Fibroblast of skin of left biceps (primary cell): ENCODE measurements at places on chromosomes 2 and 18.

GRCh38 chr18:23283916-23284430, 148.7 kb downstream of the CABLES1 start:
- no peak for DNase-seq

DNA sequence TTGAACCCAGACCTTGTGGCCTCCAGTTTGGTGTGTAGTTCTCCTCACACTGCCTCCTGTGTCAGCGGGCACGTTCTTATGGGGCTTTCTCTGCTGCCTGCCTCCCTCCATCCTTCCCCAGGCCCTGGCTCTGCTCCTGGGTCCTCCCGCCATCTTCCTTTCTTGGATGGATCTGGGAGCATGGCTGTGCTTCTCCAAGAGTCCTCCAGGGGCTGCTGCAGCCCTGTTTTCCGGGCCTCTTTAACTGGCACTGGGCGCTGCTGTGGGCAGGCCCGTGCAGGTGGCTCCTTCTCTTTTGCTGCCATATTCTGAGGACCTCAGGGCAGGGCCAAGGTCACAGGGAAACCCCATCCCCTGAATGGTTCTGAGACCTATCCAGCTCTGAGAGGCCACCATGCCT, 17.8 kb downstream of the THNSL2 start:
- no peak for DNase-seq

DNA sequence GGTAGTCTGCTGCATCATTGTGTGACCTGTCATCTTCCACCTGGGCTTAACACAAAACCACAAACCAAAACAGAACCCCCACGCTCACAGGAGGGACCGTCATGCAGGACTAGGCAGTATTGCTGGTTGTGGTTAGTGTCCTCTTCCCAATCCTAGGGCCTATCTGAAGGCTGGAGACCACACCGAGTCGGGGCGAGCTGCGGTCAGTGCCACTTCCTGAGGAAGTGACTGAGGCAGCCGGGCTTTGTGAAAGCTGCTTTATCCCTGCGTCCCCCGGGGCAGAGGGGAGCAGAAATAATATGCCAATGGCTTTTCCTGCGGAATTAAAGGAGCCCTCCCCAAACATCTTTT, 22.9 kb downstream of the ZNF532 start:
- no peak for DNase-seq

DNA sequence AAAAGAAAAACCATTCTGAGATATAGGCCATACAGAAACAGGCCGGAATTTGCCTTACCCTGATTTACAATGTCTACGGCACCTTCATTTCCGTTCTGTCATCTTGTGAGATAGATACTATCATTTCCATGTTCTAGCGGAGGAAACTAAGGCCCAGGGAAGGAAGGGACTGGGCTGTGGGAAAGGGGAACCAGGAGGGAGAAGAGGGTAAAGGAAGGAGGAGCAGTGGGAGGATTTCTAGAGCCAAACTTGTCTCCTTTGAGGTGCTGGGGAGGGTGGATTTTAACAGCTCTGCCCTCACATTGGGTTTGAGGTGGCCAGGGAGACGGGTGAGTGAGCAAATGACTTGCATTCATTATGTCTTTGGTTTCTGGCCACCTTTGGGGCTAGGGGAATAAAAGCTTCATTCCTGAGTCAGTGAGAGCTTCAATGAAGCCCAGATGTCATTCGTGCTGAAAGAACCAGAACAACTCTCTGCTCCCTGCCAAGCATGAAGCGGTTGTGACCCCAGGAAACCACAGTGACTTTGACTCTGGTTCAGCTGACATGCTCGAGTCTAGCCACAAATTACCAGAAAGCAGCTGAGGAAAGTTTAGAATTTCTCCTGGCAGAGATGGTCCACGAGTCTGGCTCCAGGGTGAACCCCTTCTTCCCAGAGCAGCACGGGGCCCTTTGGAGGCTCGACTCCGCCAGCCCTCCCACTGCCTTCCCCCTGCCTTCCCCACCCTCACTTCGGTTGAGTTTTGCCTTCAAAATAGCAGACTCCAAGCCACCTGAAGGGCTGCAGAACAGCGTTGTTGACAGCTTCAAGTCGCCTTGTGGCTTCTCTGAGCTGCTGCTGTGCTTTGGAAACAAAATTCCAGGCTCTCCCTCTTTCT, 3.8 kb downstream of the ACTG2 start:
- DNase-seq, result peak; percentile 85

GRCh38 chr18:28112056-28112470, 64.9 kb downstream of the CDH2 start:
- DNase-seq, result peak; percentile 58

DNA sequence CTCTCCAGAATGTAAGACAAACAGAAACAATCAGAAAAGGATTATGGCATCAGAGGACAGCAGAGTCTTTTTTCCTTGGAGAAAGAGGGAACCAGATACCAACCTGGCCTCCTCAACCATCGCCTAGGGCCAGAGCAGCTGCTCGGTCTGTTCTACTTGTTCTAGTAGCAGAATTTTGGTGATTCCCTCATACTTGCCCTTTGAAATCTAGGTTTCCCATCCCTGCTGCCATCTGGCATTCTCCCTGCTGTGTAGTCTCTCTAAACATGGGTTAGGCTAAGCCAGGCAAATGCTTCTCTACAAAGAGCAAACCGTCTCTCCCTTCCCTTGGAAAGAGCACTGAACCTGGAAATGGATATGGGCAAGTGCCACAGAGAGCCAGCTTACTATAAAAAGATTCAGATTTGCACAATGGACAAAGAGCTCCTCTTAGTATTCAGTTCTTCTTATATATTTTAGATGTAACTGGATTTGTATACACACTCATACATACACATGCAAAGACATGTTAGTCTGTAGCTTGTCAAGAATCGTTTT, 208.6 kb upstream of the ST6GAL2 start:
- no peak for DNase-seq

DNA sequence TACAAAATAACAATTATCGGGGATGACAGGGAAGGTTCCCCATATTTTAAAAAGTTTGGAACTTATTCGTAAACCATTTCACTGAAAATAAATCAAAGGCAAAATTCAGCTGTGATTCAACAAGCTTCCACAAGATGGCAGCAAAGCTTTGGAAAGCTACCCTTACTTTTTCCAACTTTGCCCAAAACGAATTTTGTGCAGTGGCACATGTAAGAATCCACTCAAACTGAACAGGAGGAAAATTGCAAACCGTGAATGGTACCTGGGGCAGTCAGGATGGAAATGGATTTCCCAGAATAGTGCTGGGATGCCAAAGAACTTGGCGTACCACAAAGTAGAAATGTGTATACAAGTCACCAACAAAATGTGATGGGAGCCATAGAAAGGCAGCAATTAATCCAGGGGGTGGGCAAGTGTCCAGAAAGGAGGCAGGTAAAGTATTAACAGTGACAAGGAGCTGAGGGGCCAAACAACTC, 10.7 kb downstream of the RPL31 start:
- no peak for DNase-seq

GRCh38 chr2:174697255-174697654, 67.0 kb downstream of the CHRNA1 start:
- DNase-seq, result no peak

DNA sequence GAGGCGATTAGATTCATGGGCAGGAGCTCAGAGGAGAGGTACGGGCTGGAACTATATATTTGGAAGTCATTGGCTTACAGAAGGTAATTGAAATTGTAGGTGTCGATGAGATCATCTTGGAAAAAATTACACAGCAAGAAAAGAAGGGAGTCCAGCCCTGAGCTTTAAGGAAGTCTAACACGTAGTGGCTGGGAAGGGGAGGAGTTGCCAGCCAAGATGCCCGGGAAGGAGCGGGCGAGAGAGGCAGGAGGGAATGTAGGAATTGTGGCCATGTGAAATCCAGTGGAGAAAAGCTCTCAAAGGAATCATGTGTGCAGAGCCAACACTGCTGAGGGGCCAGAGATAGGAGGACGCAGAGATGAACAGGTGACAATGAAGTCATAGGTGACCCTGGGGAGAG, 25.6 kb upstream of the SCYGR1 start:
- DNase-seq, result no peak

DNA sequence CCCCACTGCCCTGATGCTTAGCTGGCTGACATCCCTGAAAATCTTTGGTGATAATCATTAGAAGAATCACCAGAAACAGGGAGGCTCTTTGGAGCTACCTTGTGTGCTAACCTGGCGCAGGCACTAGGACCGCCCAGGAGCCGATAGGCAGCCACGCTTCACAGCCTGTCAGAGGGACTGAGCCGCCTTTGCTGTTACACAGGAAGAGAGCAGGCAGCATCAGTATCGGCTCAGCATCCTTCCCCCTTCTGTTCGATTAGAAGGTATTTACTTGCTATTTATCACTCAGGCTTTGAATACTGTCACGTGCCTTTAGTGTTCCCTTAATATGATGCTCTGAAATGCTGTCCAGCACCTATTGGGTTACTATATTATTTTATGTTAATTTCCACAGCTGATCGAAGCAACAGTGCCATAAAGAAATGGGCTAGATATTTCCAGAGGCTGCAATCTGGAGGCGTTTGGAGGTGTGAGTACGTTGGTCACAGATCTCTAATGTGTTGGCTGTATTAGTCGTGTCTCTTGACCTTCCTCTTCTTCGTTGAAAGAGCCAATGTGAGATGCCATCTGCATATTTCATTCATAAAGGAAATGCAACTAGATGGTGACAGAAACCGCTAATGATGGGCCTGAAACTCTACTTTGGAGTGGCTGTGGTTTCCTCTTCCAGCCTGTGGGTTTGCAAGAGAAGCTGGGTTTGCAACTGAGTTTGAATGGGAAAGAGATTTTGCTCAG, 110.4 kb upstream of the RAB27B start:
- no peak for DNase-seq

GRCh38 chr2:85173909-85174308, 40.7 kb downstream of the TCF7L1 start:
- no peak for DNase-seq

GRCh38 chr18:25538175-25538922, 186.4 kb upstream of the ZNF521 start:
- no peak for DNase-seq

DNA sequence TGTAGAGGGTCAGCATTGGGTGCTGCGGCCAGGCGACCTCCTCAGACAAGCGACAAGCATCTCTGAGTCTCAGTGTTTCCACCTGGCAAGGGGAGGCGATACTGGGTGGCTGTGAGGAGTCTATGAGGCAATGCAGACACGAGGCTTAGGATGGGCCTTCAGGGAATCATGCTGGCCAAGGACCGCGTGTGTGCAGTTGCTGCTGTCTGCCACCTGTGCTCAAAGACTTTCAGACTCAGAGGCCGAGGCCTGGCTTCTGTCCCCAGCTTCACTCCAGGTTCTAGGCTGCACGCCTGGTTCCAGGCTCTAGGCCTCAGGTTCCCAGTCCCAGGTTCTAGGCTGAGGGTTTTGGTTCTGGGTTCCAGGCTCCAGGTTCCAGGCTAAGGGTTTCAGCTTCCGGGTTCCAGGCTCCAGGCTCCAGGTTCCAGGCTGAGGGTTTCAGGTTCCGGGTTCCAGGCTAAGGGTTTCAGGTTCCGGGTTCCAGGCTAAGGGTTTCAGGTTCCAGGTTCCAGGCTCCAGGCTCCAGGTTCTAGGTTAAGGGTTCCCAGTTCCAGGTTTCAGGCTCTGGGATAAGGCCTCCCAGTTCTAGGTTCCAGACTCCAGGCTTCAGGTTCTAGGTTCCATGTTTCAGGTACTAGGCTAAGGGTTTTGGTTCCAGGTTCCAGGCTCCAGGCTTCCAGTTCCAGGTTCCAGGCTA, 14.8 kb downstream of the LRRFIP1 start:
- DNase-seq, result no peak

GRCh38 chr2:241315879-241316631, at the start of gene SEPTIN2:
Gene SEPTIN2, plus strand, starts transcription at chr2:241315925. Its CDS starts 8,308 bp downstream, at chr2:241324233.
- no peak for DNase-seq

- no peak for DNase-seq
Observed at GRCh38 chr2:2027271-2027670, 283.0 kb upstream of the PXDN start.

DNA sequence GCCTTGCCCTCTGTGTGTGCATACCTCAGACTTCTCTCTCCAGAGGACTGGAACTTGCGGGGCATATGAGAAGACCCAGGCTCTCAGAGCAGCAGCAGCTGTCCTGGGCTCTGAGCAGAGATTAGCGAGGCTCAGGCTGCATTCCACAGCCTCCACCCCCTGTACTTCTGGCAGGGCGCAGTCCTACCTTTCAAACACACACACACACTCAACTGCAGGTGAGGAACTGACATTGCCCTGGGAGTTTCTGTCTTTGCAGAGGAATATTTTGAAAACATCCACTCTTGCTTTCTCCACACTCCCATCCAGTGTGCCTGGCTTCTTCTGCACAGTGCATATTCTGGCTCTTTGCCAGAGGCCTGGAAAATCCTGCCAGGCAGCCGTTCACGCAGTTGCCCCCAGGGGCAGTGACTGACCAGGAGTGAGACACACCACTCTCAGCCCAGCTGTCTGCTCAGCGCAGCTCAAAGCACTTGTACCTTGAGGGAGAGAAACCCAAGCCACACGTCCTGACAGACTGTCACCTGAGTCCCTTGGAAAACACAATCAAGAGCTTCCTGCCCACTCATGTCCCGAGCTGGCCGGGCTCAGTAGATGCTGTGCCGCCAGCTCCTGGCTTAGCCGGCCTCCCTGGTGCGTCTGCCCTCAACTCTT, 460.8 kb downstream of the RNF144A start:
- no peak for DNase-seq

DNA sequence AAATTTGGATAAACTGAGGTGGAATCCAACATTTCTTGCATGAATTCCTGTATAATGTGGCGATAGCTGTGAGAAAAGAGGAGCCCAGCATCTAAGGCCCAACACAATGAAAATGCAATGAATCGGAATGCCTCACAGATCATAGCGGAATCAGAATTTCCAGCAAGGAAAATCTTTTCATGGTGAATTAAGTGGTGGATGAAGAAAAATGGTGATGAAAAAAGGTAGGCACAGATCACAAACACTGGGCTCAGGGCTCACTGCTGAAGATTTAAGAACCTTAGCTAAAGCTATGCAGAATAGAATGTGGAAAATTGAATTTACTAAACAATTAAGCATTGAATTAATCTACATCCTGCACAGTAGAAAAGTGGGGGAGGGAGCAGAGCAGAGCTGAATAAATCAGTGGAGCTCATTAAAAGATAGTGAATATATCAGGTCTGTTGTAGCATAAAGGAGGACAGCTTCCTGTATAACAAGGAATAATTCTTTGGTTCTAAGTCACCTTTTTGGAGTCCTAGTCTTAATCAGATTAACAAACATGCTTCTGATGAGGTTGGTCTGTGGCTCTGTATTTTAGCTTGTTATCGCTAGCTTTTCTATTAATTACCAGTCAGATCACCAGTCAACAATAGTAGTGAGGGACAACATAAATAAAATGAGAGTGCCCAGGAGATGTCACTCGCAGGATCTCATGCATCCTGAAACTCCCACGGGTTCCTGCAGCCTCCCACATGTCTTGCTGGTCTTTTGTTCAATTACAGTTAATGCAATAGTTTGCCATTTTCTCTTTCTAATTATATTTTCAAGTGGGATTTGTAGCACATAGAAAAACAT, 27.0 kb downstream of the MEIS1 start:
- no peak for DNase-seq

DNA sequence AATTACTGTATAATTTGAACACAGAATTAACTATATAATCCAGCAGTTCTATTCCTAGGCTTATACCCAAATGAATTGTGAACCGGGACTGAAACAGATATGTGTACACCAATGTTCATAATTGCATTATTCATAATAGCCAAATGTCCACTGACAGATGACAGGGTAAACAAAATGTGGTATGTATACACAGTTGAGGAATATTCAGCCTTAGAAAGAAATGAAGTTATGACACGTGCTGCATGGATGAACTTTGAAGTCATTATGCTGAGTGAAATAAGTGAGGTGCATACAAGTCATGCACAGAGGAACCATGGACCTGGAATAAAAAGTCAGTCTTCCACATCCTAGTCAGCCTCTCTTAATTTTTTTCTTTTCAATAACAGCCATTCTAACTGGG, 91.9 kb downstream of the SH3RF3 start:
- DNase-seq, result no peak

GRCh38 chr2:88845772-88846661, 154.5 kb downstream of the RPIA start:
- no peak for DNase-seq
